ENCODE measurements at places on chromosomes 1 and 21.

DNA sequence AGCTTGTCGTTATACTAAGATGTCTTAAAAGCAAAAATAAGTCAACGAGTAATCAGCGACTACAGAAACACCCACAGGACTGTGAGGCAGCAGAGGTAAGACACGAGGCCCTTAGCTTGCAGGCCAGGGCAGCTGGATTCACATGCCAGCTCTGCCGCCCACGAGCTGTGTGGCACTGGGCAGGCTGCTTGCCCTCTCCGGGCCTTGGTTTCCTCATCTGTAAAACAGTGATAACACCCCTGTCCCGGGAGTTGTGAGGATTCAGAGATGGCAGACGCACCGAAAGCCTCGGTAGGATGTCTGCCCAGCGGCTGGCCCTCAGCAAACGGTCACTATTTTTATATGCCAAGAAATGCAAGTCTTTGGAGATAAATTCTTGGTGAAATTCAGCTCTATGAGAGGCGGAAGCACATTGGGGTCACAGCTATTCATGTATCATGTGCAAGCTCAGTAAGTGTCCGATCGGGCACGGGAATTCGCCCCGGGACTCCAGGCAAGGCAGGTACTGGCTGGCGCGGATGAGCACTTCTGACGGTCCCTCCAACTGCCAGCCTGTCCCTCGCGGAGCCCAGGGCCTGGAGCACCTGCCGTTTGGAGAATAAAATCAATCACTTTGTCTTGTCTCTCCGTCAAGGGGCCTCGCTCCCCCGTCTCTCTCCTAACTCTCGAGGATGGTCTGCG lies 1.1 kb downstream of the C2CD2 start:
- no peak for DNase-seq

- no peak for DNase-seq
Measured at GRCh38 chr1:81725823-81726222, 74.9 kb upstream of the ADGRL2 start.

GRCh38 chr1:84206375-84206774 lies 62.3 kb downstream of the PRKACB start:
- DNase-seq = no peak

DNA sequence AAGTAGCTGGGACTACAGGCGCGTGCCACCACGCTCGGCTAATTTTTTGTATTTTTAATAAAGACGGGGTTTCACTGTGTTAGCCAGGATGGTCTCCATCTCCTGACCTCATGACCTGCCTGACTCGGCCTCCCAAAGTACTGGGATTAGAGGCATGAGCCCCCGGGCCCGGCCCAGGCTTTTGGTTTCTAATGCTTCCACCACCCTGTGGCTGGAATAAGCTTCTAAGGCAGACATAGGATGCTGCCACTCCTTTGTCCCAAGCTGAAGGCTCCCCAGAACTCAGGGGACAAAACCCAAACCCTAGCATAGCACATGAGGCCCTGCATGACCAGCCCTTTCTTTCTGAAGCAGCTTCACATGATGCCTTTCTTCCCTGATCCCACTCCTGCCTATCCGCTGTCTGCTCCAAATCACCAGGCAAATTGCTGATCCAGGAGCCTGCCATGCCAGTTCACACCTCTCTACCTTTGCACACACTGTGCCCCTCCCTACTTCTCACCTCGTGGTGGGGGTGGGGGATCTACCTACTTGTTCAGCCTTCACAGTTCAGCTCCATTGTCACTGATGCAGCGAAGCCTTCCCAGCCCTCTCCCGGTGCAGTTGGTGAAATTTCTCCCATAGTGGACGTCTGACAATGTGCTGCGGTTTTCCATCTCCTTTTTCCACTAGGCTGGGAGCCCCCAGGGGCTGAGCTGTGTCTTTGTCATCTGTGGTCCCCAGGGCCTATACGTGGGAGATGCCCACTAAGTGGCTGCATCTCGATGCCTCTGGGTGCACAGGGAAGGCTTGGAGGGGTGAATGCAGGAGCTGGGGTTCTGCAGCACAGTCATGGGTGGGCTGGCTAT lies 6.9 kb downstream of the PTPRU start:
- DNase-seq = no peak

GRCh38 chr1:150543500-150544143 lies 5.6 kb upstream of the ADAMTSL4 start:
- DNase-seq = peak; percentile 34

- no peak for DNase-seq
Measured at GRCh38 chr1:233487408-233487807, 126.5 kb upstream of the KCNK1 start.

DNA sequence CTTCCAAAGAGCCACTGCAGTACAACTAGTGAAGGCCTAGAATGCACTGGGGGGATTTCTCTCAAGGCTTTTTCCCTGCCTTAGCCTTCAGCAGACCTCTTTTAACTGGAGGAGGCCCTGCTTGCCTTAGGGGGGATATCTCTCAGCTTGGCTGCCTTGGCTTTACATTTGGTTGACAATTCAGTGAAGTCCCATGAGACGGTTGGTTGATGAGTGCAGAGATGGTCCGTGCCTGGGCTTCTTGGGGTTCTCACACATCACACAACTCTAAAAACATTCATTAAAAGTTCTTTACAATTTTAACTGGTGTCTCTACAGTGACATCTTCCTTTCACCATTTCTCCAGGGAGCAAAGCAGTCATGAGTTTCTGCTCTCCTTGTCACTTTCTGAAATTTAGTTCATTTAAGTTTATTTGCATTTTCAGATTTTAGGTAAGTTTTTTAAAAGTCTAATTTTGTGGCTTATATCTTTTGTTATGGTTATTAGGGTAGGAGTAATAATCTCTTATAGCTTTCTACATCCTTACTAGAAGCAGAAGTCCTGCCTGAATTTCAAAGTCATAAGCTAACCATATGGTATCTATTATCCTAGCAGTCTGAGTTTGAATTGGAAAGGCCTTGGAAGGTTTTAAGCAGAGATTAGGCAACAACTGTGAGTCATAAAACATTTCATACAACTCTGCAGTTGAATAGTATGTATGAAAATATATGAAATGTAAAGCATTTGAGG lies 487.6 kb downstream of the DPYD start:
- peak; percentile 93 for DNase-seq

GRCh38 chr1:234186037-234186688 lies 187.1 kb upstream of the COA6 start:
- no peak for DNase-seq

DNA sequence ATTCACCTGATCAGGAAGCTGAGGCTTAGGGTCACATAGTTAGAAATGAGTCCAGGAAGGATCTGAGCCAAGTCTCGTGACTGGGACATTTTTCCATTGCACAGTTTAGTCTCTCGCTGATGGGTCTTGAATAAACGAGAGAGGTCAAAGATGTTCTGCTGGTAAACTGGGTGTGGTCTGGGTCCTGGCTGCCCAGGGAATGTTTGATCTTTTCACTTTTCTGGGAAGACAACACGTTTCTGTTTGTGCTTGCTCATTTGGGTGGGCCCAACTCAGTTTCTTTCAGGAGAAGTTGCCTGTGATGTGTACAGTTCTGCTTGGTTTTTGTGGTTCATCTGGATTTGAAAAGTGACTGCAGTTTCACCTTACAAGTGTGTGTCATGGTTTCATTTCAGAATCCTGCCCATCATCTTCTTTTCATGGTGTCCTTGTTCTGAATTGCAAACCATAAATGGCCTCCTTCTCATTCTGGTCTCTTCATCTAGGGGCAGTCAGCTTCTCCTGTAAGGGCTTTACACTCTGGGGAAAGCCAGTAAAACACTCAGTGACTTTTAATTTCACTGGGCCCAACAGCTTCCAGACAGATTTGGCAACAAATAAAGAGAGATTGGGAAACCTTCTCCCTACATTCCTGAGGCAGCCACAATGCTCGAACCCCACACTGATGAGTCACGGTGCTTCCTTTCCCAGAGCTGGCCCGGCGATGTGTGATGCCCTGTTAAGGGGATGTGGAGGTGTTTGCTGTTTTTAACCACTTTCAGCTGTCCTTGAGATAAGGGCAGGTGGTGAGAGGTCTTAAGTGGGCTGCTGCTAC lies 7.2 kb upstream of the TACSTD2 start:
- DNase-seq = peak; percentile 98

- no peak for DNase-seq
Measured at GRCh38 chr1:11654939-11655808, 497 bp downstream of the FBXO44 start.

DNA sequence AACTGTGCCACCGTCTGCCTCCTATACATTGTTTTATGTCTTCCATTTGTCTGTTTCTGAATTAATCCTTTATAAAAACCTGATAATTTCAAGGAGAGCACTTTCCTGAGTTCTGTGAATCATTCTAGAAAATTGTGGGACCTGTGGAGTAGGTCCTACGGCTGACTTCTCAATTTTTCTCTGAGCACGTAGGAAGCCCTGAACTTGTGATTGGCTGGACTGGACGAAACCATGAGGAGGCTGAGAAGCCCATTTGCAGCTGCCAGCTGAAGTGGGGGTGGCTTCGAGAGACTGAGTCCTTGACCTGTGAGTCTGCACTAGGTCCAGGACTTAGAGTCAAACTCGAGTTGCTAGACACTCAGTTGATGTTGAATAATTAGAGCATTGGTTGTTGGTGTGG lies 277.1 kb upstream of the NCAM2 start:
- DNase-seq = peak; percentile 22

- DNase-seq = no peak
Measured at GRCh38 chr1:113943028-113943811, 14.1 kb downstream of the HIPK1 start.

- DNase-seq = peak; percentile 21
Measured at GRCh38 chr1:42240966-42241755, 76.6 kb upstream of the GUCA2A start.

DNA sequence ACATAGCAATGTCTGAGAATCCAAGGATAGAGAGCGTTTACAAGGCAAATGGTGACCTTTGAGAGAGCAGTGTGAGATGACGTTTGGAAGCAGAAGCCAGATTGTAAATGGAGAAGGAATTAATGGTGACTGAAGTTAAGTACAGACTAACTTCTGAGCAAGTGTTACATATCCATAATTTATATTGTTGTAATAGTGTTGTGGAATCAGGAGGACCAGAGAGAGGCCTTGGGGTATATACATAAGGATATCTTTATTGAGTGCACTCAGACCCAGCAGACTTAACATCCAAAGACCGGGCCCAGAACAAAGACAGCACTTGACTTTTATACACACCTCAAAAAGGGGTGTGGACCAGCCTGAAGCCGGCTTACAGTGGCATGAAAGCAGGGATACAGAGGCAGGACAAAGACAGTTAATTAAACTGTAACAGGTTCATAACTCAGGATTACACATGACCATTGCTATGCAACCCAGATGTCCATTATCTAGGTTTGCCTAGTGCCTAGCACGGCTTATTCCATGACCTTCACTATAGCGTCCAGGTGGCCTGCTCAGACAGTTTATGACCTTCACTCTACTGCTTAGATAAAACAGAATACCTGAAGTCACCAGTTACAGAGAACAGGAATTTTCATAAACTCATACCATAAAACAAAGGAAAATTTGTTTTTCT lies 2.7 kb upstream of the MGST3 start:
- no peak for DNase-seq

GRCh38 chr1:33698361-33699035 lies 165.4 kb upstream of the HMGB4 start:
- no peak for DNase-seq

DNA sequence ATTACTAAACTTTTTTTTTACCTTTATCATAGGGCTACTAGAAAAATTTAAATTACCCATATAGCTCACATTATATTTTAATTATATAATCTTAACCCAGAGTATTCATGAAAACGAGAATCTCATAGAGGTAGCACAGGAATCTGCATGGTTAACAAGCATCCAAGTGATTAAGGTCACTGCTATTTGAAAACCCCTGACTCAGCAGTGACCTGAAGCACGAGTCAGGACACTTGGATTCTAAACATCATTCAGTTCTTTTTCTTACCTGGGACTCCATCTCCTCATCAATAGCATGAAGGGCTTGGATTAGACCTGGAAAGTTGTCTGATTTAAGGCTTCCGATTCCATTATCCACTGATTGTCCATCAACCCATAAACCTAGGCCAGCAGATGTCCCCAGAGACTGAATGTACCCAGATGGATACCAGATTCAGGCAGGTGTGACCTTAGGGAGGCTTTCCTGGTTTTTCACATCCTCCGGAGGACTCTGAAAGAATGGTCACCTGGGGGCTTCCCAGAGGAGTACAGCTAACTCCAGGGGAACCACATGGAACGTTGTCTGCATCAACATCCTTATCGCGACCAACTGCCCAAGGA lies 174.3 kb downstream of the SETD4 start:
- no peak for DNase-seq

GRCh38 chr1:19257178-19257914 lies 5.7 kb downstream of the MRTO4 start:
- DNase-seq = no peak

- DNase-seq = no peak
Measured at GRCh38 chr1:243791586-243792267, 58.3 kb downstream of the AKT3 start.

DNA sequence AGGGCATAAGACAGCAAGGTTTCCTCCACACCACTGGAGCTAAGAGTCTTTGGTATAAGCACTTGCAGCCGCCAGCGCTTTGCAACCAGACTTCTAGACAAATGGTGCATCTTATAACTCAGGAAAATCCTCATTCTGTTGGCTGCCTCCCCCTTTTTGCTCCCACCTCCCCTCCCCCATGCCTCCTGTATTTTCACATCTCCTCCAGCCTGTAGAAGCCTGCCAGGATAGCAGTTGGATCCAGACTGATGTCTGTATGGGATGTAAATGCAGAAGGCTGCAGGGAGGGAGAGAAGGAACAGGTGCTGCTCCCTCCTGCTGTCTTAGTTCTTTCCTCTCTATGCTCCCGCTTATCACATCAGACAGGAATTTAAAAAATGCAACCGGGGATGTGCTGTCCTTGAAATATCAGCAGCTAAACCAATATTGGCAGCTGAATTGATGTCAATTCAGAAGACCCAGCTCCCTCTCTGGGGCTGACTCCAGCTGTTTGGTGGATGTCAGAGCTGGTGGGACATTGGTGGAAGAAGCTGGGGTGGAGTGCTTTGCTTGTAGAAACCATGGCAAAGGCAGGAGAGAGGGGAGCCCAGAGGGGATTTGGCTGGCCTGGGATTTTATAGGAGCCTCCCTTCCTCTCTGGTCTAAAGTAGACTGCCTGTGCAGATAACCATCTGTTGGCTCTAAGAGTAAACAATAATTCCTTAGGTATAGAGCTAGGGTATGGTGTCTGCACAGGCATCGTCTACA lies 53.5 kb downstream of the NFASC start:
- DNase-seq = peak; percentile 42

GRCh38 chr1:83546874-83547273 lies 452.1 kb downstream of the TTLL7 start:
- DNase-seq = peak; percentile 92

- no peak for DNase-seq
Measured at GRCh38 chr1:155279268-155279667, 2.0 kb downstream of the HCN3 start.

DNA sequence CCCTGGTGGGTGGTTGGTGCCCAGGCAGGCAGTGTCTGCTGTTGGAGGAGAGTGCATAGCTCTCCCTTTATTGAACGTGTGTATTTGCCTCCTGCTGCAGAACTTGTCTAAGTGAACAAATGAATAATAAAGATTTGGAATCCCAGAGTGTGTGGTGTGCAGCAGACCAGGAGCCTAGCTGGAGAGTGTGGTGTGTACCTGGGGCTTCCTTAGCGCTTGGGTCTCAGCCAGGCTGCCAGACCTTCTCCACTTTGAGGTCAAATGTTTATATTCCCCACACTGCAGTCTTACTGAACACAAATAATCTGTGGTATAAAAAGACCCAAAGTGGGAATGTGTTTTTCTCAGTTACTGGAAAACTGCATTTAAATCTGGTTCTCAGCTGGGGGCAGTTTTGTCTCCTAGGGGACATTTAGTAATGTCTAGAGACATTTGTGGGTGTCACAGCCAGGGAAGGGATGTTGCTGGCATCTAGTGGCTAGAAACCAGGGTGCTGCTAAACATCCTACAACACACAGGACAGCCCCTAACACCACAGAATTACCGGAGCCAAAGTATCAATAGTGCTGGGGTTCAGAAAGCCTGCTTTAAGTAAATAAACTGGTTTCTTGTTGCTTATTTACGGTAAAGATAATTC lies 23.6 kb downstream of the SLC37A1 start:
- no peak for DNase-seq

Measured in fibroblast of upper back skin (primary cell).